ENCODE measurements at places on chromosomes 2 and 18.

GRCh38 chr18:37254236-37254754 is 311.3 kb downstream of the CELF4 start:
- no peak for DNase-seq

GRCh38 chr18:38572554-38573111 is 1007.0 kb upstream of the CELF4 start:
- no peak for DNase-seq

DNA sequence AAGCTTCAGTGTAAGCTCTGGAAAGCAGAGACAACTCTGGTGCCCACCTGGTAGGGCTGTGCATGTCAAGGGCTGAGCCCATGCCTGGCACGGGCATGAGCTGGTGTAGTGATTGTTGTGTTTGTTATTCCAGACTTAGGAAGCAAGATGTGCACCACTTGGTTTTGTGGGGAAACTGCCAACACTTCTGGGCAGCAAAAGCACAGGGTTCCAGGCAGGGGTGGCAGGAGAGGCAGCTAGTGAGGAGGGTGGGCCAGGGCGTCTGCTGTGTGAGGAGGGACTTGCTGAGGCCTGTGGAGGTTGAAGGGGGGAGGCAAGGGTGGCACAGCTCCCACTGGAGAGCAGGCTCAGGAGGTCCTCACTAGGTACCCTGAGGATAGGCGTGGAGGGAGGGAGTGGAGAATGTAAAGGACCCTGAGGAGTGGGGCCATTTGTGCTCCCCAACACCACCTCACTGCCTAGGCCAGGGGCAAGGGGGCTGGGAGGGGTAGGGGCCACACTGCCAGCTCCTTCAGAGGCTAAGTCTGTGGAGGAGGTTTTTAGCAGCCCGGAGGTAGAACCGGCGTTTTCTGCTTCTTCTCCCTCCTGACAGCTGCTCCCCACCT is 104.0 kb upstream of the POU3F3 start:
- no peak for DNase-seq

GRCh38 chr18:67770520-67770919 is 254.0 kb upstream of the DSEL start:
- no peak for DNase-seq

DNA sequence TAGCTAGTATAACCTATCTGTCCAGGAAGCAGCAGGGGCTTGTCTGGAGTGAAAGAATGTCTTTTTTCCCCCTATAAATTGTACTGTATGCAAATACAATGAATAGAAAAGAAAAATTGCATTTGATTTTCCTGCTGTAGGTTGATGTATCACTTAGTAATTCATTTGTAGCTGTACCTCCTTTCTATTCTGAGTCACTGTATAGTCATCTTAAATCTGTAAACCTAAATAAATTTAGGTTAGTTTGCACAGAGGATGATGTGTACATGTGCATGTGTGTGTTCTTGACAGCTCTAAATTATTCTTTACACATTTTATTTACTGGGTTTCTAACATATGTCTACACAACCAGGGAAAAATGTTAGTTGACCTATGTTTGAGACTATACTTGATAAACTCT is 478.7 kb upstream of the CNTNAP5 start:
- DNase-seq = no peak
